DMS53 (cell line): ENCODE measurements at places on chromosomes 5 and 9.

GRCh38 chr5:146009020-146009419 is 72.6 kb downstream of the SH3RF2 start:
- no peak for DNase-seq

- DNase-seq: peak; percentile 61
Measured at GRCh38 chr5:67581203-67581602, 384.6 kb upstream of the CD180 start.

DNA sequence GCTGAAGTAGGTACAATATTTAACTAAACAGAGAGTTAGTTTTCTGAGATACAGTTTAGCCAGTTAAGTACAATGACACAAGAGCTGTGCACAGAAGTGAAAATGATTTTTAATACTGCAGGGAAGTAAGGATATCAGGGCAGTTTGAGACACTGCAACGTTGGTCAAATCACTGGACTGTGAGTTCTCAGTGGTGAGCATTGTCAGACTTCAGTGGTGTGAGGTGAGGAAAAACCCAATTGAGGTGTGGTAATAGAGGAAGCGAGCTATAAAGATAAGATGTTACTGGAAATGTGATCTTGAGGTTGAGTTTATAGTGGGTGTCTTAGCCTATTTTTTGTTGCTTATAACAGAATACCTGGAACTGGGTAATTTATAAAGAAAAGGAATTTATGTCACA is 12.8 kb upstream of the FBXL7 start:
- no peak for DNase-seq

- DNase-seq: no peak
Measured at GRCh38 chr5:9670371-9670770, 40.2 kb upstream of the TAS2R1 start.

GRCh38 chr5:79227484-79228025 is 8.4 kb upstream of the JMY start:
- no peak for DNase-seq

DNA sequence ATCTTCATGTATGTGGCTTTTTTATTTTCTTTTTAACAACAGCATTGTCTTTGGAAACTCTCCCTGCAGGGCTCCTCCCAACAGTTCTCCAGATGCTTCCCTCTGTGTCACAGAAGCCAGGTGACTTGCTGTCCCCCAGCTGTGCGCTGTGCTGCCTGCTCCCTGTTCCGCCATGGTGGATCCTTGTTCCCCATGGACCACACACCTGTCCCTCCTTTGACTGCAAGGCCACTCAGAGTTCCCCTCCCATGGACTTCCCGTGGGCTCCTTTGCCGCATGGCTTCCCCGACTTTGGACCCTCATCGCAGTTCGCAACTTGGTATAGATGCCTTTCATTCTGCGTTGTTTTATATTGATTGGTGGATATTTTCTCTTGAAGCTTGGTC is 18.6 kb downstream of the ANKRD33B start:
- no peak for DNase-seq

GRCh38 chr5:96636046-96636445 is 26.1 kb upstream of the CAST start:
- DNase-seq: no peak

- no peak for DNase-seq
Measured at GRCh38 chr5:40909264-40909663, at the start of gene C7. Gene C7 (plus strand): TSS chr5:40909497. CDS start chr5:40909611, 114 bp downstream.

DNA sequence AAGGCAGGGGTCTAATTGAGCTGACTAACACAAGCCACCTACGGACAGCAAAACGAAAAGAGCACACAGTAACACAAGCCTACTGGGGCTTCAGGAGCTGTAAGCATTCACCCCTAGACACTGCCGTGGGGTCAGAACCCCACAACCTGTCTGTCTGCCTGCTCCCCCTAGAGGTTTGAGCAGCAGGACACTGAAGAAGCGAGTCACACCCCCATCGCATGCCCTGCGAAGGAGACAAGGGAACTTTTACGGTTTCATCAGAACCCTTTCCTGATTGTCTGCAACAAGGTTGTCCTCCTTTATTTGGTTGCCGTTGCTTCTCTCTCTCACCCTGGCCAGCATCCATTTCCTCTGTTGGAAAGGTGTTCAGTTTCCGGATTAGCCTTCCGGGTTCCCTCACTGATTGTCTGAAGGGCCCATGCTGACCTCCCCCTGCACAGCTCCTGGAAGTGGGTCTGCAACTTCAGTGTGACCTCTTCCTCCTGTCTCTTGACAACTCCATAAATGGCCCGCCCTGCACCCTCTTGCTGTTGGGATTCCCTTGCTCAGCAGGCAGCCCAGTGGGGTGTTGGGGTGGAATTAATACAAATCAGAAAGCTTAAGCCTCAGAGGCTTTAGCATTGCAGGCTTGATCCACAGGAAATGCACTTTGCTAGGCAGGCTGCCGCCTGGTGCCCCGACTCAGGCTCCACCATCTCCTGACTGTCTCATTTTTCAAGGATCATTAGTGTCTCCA is 258.9 kb upstream of the TLE4 start:
- no peak for DNase-seq

DNA sequence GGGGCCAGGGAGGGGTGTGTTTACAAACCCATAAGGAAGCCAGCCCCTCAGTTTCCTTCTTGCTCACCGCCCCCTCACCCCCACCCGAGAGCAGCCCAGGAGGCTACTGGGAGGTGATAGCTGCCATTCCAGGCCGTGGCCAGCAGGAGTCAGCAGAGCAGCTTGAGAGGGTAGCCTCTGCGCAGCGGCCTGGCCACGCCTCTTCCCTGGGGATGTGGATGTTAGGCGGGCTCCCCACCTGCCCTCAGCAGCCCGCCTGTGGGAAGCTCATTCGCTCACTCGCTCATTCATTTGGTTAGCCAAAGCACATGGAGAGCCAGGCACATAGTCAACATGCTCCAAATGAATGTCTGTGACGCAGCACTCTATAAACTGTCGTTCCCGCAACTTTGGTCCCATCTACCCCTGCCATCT is 6.1 kb upstream of the DPM2 start:
- peak; percentile 97 for DNase-seq

DNA sequence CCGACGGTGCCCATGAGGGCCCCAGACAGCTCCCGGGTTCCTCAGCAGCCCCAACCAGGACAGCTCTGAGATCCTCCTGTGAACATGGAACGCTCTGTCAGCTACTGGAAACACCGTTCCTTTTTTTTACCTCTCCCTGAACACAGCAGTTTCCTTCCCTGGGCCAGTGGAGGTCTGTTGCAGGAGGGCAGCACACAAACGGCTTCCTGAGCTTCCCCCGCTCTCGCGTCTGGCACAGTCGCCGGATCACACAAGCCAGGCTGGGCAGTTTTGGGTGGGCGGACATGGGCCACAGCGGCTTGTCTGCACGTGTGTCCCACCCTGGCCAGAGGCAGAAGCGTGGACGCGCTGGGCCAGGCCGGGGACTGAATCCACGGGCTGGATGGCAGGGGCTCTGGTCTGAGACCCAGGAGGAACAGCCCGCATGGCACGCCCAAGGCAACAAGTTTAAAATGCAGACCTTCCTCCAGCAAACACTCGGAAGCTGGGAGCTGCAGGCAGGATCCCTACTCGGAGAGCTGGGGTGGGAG is 106.8 kb upstream of the SARDH start:
- DNase-seq: no peak

- DNase-seq: no peak
Measured at GRCh38 chr5:89436464-89436863, 553.5 kb upstream of the MEF2C start.

- no peak for DNase-seq
Measured at GRCh38 chr5:83219077-83219476, 141.7 kb downstream of the XRCC4 start.

- no peak for DNase-seq
Measured at GRCh38 chr5:64972591-64972990, 203.9 kb downstream of the CWC27 start.

GRCh38 chr5:1727571-1727970 is 72.1 kb downstream of the MRPL36 start:
- DNase-seq: no peak

DNA sequence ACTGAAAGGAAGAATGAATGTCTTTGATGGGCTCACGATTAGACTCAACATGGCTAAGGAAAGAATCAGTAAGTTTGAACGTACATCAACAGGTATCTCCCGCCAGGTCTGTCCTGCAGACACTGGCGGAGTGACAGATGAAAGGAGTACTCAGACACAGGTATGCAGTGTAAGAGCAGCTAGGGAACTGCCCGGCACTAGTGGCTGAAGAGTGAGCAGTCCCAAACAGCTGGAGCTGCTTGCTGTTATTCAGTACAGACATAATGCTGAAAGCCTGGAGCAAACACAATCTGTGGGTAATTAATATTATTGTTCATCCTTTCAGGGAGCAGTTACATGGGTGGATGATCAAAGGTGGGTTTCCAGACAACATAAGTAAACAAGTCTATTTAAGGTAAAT is 835.5 kb downstream of the TLE4 start:
- DNase-seq: no peak

DNA sequence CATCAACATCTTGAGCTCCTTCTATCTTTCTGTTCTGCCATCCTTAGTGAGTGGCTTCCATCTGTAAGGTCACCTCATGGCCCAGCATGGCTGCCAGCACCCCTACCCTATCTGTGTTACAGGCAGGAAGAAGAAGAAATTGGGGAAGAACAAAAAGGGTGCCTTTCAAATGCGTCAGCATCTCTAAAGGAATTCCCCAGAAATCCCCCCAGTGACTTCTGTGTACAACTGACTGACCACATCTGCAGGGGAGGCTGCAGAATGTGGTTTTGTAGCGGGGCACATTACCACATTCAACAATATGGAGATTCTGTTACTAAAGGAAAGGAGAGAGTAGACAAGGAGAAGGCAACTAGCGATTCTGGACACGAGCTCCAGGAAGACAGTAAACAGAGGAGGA is 40.1 kb downstream of the ALG2 start:
- no peak for DNase-seq

GRCh38 chr5:78720227-78720985 is 71.8 kb upstream of the LHFPL2 start:
- DNase-seq: peak; percentile 70

DNA sequence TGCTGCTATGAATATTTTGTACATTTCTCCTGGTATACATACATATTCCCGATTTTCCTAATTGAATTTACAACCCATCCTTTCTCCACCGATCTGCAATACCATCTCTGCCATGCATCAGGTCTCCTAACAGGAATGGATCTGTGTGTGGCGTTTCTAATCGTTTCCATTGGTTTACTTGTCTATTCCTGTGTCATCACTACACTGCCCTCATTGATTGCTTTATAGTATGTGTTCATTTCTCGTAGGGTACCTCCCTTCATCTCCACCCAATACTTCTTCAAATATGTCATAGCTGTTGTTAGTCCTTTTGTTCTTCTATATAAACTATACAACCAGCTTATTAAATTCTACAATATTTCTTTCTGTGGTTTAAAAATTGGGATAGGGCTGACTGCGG is 7.1 kb upstream of the OR2S2 start:
- no peak for DNase-seq

- DNase-seq: no peak
Measured at GRCh38 chr9:111632695-111633388, 1.7 kb downstream of the DNAJC25 start.

DNA sequence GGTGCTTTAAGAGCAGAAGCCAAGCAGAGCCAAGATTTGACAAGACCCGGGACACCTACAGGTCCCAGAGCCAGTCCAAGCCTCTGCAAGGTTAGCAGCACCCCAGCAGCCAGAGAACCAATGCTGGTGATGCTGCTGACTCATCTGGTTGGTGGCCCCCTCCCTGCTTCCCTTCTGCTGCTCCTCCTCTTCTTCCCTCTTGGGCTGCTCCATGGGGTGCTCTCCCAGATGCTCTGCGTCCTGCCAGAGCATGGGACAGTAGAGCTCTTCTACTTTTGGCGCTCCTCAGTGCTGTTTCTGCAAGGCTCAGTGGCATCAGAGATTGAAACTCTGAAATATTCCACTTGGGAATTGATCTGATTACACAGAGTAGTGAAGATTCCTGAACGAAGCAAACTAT is 76.1 kb upstream of the SAP30L start:
- no peak for DNase-seq

- DNase-seq: no peak
Measured at GRCh38 chr5:117161718-117162335, 587.2 kb upstream of the SEMA6A start.

DNA sequence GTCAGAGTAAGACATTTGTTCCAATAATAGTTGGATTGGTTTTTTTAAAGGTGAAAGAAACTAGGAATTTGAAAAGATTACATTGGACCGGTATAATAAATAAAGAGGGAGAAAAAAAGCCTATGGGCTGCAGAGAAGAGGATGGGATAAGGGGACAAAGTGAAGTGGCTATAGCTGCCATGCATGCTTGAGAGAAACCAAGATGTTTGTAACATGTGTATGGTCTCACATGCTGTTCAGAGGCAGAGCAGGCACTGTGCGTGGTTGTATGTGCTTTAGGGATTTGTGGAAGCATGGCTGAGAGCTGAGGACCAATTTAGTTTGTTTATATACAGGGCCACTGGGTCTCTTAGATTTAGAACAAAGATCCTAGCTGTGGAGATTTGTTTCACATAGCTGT is 32.7 kb downstream of the LNPEP start:
- DNase-seq: peak; percentile 29

DNA sequence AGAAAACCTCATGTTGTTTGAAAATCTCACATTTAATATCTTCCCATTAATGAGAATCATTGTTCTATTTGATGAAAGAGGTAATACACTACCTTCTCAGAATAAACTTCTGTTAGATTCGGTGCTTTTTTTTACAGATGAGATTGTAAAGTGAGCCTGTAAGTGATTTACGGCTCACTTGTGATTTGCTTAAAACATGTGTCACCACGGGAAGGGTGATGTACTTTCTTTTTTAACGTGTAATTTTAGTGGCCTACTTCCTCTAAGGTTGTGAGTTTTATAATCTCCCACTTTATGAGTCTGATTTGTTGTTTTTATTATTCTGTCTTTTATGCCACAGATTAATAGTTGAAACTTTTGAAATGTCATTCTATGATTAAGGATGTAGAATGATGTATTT is 15.9 kb downstream of the ANXA1 start:
- DNase-seq: no peak

DNA sequence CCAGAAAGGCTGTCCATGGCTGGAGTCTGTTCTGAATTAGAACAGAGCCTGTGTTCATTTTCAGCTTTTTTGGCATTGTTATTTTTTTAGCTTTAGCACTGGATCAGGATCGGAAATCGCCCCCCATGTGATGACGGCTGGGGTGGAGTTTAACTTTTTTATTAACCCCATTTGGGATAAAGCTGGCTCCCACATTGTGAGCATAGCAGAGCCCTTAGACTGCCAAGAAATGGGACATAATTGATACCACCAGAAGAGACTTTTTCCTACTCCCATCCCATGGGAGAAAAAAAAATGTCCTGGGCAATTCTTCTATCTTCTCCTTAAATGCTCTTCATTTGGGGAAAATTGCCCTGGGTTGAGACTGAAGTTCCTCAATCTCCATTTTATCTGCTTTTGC is 52.4 kb downstream of the SLIT3 start:
- no peak for DNase-seq
